ENCODE measurements at places on chromosomes 1 and 21.

GRCh38 chr1:175072099-175072951 is 4.7 kb downstream of the TNN start:
- DNase-seq: peak; percentile 78

GRCh38 chr1:236429715-236430274 is 35.7 kb downstream of the EDARADD start:
- no peak for DNase-seq

GRCh38 chr1:234201600-234201999 is 171.7 kb upstream of the COA6 start:
- no peak for DNase-seq

DNA sequence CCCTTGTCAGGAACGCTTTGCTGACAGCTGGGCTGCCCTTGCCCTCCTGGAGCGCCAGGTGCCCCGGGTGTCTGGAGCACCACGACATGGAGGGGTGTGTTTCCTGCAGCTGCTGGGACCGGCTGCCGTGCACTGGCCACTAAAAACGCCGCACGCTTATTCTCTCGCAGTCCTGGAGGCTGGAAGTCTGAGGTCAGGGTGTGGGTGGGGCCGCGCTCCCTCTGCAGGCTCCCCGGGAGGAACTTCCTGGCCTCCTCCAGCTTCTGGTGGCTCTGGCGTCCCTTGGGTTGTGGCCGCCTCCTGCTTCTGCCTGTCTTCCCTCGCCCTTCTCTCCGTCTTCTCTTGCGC is 28.0 kb upstream of the PLCH2 start:
- DNase-seq: no peak

- DNase-seq: no peak
Observed at GRCh38 chr1:233412812-233413211, 85.3 kb downstream of the MAP3K21 start.

GRCh38 chr1:17078991-17079868 is 25.4 kb upstream of the SDHB start:
- no peak for DNase-seq

- no peak for DNase-seq
Observed at GRCh38 chr1:42533101-42533863, 70.2 kb downstream of the CCDC30 start.

DNA sequence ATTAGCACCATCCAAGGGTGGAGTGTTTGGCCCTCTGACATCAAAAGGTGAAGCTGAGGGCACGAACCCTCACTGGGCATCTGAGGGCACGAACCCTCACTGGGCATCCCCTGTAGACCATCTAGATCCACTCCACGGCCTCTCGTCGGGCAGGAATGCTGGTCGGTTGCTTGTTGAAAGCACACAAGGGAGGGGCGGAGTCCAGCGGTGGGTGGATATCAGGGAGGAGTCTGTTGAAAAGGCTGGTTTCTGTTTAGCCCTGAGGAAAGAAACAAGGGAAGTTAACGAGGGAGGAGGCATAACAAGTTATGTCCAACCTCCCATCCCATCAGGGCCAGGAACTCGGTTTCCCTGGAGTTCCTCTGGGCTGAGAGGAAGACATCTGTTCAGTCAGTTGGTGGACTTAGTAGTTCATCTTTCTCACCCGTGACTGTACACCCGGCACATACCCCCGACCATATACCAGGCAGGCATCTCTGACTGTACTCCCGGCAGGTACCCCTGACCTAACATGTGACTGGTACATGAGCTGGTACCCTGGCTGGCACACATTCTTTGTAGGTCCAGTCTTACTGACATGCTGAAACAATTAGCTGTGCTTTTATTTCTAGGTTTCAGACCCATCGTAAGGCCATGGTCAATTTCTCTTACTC is 32.1 kb upstream of the PDE9A start:
- DNase-seq: no peak

- no peak for DNase-seq
Observed at GRCh38 chr1:203524152-203524551, 30.2 kb downstream of the OPTC start.

DNA sequence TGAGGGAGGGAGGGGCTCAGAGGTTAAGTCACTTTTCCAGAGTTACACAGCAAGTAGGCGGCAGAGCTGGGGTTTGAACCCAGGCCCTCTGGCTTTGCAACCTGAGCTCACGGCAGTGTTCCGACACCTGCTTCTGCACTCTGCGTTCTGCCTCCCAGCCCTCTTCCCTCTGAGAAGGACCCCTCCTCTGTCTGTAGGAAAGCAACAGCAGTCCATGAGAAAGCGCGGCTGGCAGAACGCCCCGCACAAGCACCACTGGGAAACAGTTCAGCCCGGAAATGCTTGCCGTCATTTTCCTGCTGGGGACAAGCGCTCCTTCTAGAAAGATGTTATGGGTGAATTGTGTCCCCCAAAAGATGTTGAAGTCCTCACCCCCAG is 241.1 kb downstream of the NPHP4 start:
- DNase-seq: no peak

GRCh38 chr1:197399755-197400521 is 131.9 kb downstream of the CRB1 start:
- no peak for DNase-seq

DNA sequence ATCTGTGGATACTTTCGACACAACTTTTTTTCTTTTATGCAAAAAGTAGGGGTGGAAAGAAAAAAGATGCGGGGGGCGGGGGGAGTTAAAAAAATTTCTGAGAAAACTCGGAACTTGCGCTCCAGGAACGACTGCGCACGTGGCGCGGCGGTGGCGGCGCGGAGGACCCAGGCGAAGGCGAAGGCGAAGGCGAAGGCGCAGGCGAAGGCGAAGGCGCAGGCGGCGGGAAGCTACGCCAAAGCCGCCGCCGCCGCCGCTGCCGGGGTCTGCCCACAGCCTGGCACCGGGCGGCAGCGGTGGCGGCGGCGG is 208 bp upstream of the BARHL2 start:
- no peak for DNase-seq

DNA sequence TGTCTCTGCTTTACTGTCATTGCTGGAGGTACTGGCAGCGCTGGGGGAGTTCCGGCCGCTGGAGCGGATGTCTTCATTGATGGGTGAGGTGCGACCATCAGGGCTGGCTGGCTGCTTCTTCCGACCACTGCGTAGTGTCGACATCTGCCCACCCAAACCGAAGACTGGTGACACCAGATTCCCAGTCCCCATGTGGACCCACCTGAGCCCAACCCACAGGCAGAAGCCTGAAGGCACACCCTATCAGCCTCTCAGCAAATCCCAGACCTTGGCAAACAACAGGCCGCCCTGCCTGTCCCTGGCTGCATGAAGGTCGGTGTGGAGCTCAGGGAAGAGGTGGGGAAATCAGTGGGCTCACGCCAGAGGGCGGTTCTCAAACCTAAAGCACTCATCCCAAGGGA is 44.8 kb downstream of the SLC45A1 start:
- DNase-seq: no peak

DNA sequence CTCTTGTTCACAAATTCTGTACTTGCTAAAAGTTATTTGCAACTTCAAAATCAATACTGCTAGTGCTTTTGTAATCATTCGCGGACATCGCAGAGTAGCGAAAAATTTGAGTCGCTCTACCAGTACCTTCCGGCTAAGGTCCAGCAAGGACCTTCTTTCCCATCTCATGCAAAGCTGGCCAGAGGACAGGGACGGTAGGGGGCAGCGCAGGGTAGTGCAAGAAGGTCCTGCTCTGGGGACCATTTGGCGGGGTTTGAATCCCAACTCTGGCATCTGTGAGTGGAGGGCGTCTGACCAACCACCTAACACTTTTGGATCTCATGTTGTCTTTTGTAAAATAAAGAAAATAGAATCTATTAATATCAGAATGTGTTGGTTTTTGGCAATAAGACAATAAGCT is 258.3 kb downstream of the SPATA17 start:
- DNase-seq: no peak

DNA sequence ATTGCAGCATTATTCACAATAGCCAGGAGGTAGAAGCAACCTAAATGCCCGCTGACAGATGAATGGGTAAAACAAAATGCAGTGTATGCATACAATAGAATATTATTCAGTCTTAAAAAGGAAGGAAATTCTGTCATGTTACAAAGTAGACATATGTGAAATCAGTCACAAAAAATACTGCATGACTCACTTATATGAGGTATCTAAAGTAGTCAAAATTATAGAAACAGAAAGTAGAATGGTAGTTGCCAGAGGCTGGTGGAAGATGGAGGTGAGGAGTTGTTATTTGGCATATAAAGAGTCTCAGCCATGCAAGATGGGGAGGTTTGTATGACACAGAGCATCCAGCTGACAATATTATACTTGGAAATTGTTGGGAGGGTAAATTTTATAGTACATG is 43.0 kb upstream of the EGLN1 start:
- no peak for DNase-seq

DNA sequence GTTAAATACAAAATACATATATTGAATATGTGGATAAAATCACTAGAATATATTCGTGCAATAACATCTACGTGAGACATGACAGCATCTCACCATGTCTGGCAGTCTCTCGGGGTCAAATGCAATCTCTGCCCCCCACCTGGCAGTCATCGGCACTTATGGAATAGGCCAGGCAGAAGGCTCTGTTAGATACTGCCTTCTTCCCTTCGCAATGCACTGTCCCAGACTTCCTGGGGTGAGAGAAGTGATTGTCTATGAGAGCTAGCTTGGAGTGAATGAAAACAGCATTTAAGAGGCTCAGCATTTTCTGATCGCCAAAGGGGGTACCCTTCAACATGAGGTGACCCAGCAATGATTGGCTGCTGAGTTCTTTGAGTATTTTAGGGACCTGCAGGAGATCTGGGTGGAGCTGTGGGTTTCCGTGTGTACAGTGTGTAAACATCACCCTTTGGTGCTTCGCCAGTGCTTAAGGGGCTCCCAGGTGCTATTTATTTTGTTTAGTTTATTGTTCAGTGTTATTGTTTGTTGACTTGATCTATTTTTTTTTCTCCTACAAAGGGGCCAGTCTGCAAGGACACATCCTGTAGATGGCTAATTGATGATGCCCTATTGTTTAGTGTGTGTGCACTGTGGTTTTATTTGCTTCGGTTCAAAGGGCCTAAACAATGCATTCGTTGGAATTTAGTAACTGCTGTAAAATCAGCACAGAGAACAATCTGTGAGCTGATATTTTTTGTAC is 10.2 kb downstream of the ERG start:
- no peak for DNase-seq

GRCh38 chr1:17355898-17356297 is 16.1 kb upstream of the PADI6 start:
- no peak for DNase-seq

DNA sequence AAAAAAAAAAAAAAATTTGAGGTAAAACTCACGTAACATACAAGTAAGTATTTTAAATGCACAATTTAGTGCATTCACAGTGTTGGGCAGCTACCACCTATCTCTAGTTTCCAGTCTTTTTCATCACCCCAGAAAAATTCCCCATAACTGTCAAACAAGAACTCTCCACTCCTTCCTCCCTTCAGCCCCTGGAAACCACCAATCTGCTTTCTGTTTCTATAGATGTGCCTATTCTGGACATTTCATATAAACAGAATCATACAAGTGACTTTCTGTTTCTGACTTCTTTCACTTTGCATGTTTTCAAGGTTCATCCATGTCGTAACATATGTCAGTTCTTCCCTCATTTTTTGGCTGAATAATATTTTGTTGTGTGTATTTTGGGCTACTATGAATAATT is 24.9 kb upstream of the ETS2 start:
- DNase-seq: no peak

DNA sequence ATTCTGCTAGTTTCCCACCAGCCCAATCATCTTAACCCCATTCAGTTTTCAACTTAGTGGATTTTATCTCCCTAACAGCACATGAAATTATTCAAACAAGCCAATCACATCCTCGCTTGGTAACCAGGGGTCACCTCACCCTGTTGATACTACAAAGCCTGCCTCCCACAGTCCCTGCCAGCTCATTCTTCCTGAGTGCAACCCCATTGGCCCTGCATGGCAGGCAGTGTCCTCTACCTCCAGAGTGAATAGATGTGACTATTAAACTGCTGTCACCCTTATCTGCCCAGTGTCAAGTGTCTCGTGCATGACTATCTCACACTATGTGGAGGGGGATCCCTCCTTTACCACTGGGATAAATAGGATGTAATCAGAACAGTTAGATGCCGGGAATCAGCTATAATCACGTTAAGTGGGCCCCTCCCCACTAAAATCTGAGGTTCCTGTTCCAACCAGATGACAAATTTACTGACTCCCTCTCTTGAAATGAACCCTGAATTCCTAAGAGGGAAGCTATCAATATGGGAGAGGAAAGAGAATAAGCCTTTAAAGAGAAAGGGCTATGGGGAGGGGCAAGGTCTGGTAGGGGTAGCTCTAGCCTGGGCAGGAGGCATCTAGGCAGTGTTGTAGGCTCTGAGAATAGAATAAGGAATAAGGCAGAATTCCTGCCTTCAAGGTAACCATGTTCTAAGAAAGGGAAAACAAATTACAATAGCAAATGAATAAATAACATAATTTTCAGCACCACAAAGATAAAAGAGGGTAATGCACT is 155.9 kb downstream of the SLC30A10 start:
- no peak for DNase-seq

GRCh38 chr1:85244271-85245061 is 15.0 kb downstream of the C1orf52 start:
- no peak for DNase-seq

- DNase-seq: peak; percentile 11
Observed at GRCh38 chr1:100266741-100267140, 725 bp downstream of the RTCA start.

DNA sequence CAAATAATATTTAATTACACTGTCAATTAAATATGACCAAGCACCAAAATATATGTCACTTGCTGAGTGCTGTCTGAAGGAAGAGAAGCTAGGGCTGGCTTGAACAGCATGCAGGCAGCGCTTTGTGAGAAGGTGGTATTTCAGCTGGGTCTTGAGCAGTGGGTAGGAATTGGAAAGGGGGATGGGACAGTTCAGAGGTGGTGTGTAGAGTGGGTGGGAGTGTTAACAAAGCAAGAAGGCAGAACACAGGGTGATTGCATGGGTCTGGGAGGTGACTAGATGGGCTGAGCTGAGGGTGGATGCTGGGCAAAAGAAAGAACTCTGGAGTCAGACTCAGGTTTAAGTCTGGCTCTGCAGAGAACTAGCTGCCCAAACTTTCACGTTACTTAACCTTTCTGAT is 14.3 kb upstream of the ETV3 start:
- DNase-seq: no peak

DNA sequence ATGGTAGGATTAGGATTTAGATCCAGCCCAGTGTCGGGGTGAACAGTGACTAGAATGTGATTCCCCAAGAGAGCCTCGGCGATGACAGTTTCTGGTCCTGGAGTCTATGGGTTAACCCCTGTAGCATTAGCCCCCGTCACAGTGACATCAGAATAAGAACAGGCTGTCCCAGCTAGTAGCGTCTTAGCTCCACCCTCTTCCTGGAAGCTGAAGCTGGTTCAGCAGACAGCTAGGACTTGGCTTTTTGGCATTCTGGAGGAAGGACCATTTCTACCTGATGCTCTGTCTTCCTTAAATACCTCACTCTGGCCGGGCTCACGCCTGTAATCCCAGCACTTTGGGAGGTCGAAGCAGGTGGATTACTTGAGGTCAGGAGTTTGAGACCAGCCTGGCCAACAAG is 5.0 kb downstream of the NDUFS2 start:
- DNase-seq: no peak
